ENCODE measurements at places on chromosomes 4 and X.

DNA sequence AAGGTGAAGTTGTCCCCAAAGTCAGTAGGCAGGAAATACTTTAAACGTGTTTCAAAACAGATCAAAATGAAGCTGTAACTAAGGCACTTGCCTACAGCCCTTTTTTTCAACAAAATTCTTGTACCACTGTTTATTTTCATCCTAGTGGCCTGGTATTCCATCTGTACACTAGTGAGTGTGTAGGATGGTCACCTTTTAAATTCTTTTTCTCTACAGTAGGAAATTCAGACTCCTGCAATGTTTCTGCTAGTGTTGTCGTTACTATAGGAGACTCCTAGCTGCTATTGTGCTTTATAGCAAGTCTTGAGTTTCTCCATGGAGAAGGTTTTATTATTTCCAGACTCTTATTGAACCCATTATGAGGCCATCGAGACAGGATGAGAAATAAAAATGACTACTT is 7.0 kb upstream of the NHS start:
- no peak for DNase-seq

DNA sequence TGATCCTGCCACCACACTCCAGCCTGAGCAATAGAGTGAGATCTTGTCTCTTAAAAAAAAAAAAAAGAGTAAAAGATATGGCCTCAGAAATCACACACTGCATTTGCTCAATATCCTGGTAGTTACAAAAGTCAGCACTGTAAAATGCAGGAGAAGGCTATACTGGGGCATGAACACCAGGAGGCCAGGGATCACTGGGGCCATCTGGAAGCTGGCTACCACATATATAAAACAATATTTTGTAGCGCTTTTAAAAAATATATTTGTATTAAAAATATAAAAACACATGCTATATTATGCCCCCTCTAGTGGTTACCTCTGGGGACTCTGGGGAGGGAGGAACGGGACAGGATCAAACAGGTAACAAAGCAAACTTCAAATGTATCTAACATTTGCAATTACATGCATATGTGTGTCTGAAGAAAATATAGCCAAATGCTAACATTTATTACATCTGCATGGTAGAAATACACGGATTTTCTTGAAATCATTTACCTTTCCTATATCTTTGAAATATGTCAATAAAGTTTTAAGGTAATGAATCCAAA is 4.0 kb downstream of the C4orf46 start:
- DNase-seq, result no peak

DNA sequence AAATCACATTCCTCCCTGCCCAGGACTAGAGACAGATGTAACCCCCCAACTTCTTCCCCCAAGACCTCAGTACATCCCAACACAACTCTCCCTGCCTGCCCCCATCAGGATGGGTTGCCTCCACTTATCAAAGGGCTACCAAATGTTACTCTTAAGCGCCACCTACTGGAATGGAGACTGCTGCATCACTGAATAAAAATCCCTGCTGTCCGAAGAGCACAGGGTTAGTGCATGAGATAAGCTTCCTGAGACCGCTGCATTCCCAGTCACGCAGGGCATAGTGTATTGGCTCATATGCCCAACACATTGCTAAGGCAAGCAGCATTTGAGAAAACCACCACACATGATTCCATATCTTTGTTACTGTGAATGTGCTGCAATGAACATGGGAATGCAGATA is 544.5 kb downstream of the PPP4R3C start:
- no peak for DNase-seq

GRCh38 chr4:7705062-7705461 is 234.6 kb downstream of the AFAP1 start:
- DNase-seq, result no peak

DNA sequence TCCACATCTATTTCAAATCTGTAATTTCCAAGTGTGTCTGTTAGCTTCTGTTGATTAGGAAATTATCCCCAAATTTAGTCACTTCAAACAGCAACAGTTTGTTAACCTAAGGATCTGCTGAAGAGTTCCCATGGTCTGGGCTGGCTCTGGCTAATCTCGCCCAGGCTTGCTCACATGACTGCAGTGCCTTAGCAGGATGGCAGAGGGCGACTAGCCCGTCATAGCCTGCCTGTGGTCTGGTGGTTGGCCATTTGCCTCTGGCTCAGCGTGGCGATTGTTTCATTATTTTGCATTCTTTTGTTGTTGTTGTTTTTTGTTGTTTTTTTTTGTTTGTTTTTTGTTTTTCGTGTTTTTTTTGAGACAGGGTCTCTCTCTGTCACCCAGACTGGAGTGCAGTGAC is 264.0 kb downstream of the TRIML1 start:
- DNase-seq, result no peak

- DNase-seq, result no peak
Measured at GRCh38 chr4:105715692-105716278, 7.2 kb downstream of the GSTCD start.

DNA sequence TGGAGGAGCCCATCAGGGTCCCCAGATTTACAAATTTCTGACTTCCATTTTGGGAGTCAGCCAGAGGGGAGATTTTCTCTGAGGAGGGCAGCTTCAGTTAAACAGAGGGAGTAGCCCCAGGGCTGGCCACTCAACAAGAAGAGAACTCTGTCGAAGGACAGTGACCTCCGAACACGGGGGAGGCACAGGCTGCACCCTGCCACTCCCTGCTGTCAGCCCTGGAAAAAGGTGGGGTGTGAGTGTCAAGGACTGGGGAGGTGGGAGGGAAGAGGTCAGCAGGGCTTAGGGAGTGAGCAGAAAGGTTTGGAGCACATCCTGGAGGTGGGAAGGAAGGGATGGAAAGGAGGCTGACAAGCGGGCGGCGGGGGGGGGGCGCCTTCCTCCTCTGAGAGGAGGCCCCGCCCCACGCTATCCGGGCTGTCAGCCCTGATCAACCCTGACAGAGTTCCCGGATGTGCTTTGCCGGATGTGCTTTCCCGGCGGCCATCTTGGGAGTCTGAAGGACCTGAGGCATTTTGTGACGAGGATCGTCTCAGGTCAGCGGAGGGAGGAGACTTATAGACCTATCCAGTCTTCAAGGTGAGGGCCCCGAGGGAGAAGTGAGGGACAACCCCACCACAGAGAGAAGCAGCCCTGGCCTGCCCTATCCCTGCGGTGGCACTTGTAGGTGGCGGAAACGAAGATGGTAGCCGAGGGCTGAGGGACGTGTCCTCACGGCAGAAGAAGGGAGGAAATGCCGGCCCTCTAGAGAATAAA is at the start of gene MAGEC1:
Gene MAGEC1, plus strand, starts transcription at position 495 of the 756 bp plus-strand sequence. CDS start 1,179 bp downstream, outside the sequence.
- no peak for DNase-seq

GRCh38 chrX:39513836-39514235 is 583.9 kb downstream of the BCOR start:
- DNase-seq, result no peak

GRCh38 chrX:47751670-47752069 is 85.0 kb upstream of the ZNF81 start:
- peak; percentile 16 for DNase-seq

DNA sequence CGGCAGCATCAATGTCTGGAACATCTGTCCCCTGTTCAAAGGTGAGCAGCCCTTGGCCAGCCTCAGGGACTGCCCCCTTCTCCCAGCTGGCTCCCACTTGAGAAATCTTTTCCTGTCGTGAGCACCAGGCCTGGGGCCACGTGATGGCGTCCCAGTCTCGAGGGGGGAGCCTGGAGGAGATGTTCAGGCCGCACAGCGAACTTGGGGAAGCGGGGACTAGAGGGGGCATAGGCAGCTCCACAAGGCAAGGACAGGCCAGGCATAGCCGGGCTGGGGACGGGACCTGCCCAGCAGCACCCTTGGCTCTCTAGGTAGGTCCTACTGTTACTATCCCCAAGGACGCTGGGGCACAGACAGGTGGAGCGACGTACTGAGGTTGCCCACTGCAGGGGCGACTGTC is 2.7 kb downstream of the SLC6A8 start:
- no peak for DNase-seq

GRCh38 chr4:83418211-83418610 is 37.4 kb downstream of the HELQ start:
- DNase-seq, result no peak

DNA sequence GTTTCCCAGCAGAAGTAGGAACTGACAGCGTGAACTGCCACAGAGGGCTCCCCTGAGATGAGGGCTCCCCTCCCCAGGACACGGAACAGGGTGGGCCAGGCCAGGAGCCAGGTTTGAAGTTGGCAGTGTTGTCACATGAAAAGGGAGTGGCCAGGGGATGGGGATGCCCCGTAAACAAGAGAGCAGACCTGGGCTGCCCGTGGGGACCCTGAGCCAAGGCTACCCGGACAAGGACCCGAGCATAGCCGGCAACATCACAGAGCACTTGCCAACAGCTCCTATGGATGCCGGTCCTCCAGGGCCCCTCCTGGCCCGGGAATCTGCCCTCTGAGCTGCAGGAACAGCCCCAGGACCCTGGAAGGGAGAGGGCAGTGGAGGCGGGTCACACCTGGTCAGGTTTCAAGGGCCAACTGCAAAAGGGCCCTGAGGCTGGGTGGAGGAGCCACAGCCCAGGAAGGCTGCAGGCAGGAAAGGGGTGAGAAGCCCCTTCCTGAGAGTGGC is 102.1 kb downstream of the CPZ start:
- no peak for DNase-seq

DNA sequence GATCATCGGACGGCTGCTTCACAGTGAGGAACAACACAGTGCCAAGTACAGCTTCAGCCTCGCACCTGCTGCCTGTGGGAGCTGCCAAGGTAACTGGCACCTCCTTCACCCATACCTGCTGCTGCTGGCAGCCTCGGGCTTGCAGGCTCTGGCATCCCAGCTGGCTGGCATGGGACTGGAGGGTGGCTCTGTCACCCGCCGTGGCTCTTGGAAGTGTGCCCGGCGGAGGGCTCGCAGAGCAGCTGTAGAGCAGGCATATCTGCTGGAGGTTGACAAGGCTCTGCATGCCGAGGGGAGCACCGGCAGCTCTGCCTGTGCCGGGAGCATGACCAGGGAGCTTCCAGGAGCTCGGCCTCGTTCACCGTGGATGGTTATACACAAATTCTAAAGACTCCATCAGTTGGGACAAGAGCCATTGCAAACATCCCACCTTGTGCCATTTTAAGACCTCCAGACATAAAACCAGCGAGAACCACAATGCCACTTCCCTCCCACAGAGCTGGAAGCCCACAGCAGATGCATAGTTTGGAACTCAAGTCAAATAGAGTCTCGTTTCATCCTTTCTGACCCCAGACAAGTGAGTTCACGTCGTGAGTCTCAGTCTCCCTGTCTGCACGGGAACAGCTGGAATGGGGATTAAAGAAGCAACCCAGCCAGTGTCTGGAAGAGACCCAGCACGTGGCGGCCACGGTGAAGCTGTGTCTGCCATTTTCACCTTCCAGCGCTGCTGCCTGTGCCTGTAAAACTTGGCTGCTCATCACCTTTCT is 84.3 kb upstream of the PSAPL1 start:
- no peak for DNase-seq

- DNase-seq, result no peak
Measured at GRCh38 chr4:108559068-108559793, 61.1 kb upstream of the RPL34 start.

GRCh38 chr4:18162453-18162852 is 140.9 kb upstream of the LCORL start:
- no peak for DNase-seq

Data from GM06990 (cell line).